ENCODE measurements at places on chromosomes 2 and 18. TPM values are rescaled to one million over a fixed set of nuclear protein-coding genes. Genes with fewer than 3 reads are reported as not detected.

DARS1 gene
- polyA plus RNA-seq: 39.5 TPM

IL18R1 gene
- 3.6 TPM for polyA plus RNA-seq

FEV gene
- polyA plus RNA-seq: not detected

DPY30 gene
- 128 TPM for polyA plus RNA-seq

KATNAL2 gene
- polyA plus RNA-seq: 13.4 TPM

GRCh38 chr2:239245107-239245506, 155.7 kb downstream of the HDAC4 start:
- H3K4me3 ChIP-seq: no peak overlapping the region
- no peak for DNase-seq
- H3K36me3 ChIP-seq: no peaks in the 10 kb centered on the region
- no peaks in the 10 kb centered on the region for H3K27me3 ChIP-seq
- no peak overlapping the region for H3K27ac ChIP-seq
- peaks cover 19% of the 10 kb centered on the region for H3K4me1 ChIP-seq

DNA sequence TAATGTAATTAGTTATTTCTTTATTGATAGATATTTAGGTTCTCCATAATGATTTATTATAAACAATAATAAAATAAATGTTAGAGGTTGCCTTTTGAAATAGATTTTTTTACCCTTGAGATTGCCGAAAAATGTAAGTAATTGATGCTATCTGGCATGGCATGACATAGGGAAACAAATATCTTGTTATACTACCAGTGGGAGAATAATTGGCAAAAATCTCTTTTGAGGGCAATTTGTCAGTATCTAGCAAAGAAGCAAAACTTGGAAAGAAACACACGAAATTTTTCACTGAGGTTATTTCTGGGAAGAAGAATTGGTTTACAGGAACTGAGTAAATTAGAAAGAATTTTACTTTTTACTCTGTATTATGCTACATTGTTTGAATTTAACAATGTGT, 547.2 kb upstream of the SETBP1 start:
- H3K36me3 ChIP-seq: no peaks in the 10 kb centered on the region
- H3K4me1 ChIP-seq: no peaks in the 10 kb centered on the region
- no peak overlapping the region for H3K4me3 ChIP-seq
- no peak overlapping the region for H3K27ac ChIP-seq
- no peak for DNase-seq

DNA sequence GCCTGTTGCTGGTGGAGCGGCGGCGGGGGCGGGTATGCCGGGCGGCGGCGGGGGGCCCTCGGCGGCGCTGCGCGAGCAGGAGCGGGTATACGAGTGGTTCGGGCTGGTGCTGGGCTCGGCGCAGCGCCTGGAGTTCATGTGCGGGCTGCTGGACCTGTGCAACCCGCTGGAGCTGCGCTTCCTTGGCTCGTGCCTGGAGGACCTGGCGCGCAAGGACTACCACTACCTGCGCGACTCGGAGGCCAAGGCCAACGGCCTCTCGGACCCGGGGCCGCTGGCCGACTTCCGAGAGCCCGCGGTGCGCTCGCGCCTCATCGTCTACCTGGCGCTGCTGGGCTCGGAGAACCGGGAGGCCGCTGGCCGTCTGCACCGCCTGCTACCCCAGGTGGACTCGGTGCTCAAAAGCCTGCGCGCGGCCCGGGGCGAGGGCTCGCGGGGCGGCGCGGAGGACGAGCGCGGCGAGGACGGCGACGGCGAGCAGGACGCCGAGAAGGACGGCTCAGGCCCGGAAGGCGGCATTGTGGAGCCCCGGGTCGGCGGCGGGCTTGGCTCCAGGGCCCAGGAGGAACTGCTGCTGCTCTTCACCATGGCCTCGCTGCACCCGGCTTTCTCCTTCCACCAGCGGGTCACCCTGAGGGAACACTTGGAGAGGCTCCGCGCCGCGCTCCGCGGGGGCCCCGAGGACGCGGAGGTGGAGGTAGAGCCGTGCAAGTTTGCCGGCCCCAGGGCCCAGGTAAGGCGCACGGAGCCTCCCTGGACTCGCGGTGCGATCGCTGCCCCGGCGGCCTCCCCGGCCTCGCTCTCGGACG, 1.0 kb downstream of the ZCCHC2 start:
- peak overlapping the region; percentile 97 for H3K4me3 ChIP-seq
- H3K27me3 ChIP-seq: peaks cover 6% of the 10 kb centered on the region
- DNase-seq: peak; percentile 65
- peaks cover 9% of the 10 kb centered on the region for H3K4me1 ChIP-seq
- H3K27ac ChIP-seq: peak overlapping the region; percentile 97

DNA sequence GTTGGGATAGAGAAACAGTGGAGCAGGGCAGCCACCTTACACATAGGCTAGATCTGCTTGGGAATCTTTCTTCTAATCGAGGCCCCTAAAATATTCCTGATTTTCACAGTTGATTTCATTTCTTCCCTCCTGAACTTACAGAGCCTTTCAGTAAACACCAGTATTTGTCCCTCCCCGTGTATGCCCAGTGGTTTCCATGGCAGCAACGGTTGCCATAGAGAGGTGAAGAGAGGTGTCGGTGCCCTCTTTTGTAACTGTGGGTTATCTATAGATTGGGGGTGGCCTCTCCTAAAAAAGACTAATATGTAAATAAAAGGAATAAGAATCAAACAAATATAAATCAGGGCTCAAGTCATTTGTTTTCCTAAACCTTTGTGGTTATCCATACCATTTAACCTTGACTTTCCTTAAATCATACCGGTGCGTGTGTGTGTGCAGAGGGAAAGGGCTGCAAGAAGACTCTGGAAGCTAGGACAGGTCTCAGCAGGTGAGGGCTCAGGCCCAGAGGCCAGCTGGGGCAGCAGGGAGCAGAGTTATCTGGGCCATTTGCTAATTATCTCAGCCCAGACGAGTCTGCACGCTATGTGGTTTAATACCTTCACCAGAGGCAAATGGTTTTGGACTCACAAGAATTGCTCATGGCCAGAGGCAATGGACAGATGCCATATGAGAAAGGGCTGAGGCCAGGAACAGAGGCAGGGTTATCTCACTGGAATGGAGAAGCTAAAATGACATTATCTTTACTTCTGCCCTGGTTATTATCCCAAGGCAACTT, 35.5 kb downstream of the LIPG start:
- H3K27ac ChIP-seq: no peak overlapping the region
- no peaks in the 10 kb centered on the region for H3K27me3 ChIP-seq
- DNase-seq: no peak
- no peaks in the 10 kb centered on the region for H3K4me1 ChIP-seq

DNA sequence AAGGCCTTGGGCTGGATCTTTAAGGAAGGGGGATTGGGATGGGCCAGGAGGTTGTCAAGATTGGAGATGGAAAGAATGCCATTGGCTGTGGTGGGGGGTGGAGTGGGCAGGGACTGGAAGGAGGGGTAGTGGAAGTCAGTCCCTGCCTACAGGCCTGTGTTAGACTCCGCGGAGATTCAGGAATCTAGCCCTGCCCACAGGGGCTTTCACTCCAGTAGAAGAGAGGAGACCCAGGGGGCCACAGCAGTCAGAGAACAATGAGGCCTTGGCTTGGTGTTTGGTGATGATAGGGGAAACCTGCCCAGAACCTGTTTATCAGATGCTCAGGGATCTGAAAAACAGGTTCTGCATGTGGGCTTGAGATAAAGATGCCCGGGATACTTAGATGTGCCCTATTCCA, 6.1 kb downstream of the STEAP3 start:
- no peak overlapping the region for H3K27ac ChIP-seq
- H3K27me3 ChIP-seq: no peaks in the 10 kb centered on the region
- H3K4me1 ChIP-seq: peaks cover 10% of the 10 kb centered on the region
- no peak overlapping the region for H3K4me3 ChIP-seq
- no peaks in the 10 kb centered on the region for H3K36me3 ChIP-seq
- no peak for DNase-seq

GRCh38 chr2:162267996-162268395, 24.8 kb upstream of the FAP start:
- H3K36me3 ChIP-seq: peaks cover 10% of the 10 kb centered on the region
- DNase-seq: no peak
- no peak overlapping the region for H3K4me3 ChIP-seq
- H3K4me1 ChIP-seq: no peaks in the 10 kb centered on the region
- H3K27me3 ChIP-seq: no peaks in the 10 kb centered on the region

DNA sequence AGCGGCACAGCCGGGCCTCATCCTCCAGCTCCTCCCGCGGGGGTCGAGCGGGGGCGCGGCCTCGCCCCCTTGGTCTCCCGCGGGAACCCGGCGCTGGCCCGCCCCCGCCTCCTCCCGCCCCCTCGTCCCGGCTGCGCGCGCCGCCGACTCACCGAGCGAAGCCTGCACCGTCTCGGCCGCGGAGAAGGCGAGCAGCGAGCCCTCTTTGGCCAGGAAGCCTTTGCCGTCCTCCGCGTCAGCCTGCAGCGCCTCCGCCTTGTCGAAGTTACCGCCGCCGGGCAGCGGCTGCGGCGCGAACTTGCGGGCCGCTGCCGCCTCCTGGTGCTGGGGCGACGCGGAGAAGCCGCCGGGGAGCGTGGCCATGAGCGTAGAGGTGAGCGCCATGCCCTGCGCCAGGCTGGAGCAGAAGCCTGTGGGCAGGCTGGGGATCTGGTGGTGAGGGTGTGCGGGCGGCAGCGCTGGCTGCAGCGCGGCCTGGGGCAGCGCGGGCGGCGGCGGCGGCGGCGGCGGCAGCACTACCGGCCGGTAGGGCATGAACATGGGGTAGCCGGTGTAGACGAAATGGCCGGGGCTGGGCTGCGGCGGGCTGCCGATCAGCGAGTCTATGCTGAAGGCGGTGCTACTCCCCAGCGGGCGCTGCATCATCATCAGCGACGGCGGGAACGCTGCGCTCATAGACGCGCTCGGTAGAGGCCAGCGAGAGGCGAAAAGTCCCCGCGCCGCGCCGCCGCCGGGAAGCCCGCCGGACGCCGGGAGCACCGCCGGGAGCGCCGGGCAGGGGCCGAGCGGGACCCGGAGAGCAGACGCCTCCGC, 683 bp downstream of the GBX2 start:
- peak; percentile 71 for DNase-seq
- peaks cover 58% of the 10 kb centered on the region for H3K27me3 ChIP-seq
- H3K27ac ChIP-seq: no peak overlapping the region
- no peaks in the 10 kb centered on the region for H3K4me1 ChIP-seq
- no peaks in the 10 kb centered on the region for H3K36me3 ChIP-seq
- H3K4me3 ChIP-seq: no peak overlapping the region

DNA sequence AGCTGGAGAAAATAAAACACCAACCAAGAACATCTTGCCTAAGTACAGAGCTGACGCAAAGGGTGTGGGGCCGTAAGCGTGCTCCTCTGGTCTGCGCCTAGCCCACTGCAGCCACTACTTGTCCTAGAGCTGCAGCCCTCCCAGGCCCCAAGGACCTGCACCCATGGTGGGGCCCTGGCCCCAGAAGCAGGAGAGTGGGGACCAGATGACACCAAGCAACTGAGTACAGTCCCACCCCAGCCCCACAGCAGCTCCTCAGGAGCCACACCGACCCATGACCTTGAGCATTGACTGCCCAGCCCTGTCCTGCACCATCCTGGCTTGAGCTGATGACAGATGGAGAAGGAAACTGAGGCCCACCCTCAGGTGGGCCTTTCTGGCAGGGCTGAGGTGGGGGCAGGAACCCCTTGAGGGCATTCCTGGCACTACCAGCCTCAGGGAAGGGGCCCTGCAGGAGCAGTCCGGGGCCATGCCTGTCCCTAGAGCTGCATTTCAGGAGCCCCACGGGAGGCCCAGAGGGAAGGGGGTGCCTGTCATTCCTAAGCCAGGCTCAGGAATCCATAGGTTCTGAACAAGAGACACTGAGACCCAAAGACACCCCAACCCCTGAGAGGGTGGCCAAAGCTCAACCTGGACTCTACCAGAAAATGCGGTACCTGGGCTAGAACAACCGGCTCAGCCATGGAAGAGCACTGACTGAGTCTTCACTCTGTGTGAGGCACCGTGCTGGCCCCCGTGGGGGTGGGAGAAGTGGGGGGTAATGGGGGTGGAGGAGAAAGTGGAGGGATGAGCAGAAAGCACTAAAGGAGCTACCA, 4.9 kb downstream of the KIF1A start:
- no peak overlapping the region for H3K27ac ChIP-seq
- H3K4me1 ChIP-seq: no peaks in the 10 kb centered on the region
- no peak overlapping the region for H3K4me3 ChIP-seq
- no peaks in the 10 kb centered on the region for H3K27me3 ChIP-seq
- H3K36me3 ChIP-seq: peaks cover 2% of the 10 kb centered on the region
- no peak for DNase-seq

DNA sequence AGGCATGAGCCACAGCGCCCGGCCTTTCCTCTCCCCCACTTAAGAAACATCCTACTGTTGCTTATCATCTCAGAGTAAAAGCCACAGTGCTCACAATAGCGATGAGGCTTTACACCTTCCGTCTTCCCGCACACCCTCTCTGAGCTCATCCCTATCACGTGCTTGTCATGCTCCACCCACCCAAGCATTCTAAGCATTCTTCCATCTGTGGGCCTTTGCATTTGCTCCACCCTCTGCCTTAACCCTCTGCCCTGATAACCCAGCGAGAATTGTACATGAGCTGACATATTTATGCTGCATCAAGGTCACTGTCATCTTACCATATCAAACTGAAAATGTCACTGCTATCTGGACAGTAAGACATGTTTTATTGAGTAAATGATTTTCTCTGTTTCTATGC, 22.6 kb downstream of the FOXI3 start:
- H3K4me3 ChIP-seq: no peak overlapping the region
- H3K36me3 ChIP-seq: no peaks in the 10 kb centered on the region
- H3K4me1 ChIP-seq: no peaks in the 10 kb centered on the region
- H3K27ac ChIP-seq: no peak overlapping the region
- H3K27me3 ChIP-seq: no peaks in the 10 kb centered on the region

- H3K27me3 ChIP-seq: no peaks in the 10 kb centered on the region
- no peaks in the 10 kb centered on the region for H3K4me1 ChIP-seq
- H3K27ac ChIP-seq: no peak overlapping the region
- H3K36me3 ChIP-seq: no peaks in the 10 kb centered on the region
Observed at GRCh38 chr2:122481717-122482116, 726.3 kb downstream of the TSN start.

DNA sequence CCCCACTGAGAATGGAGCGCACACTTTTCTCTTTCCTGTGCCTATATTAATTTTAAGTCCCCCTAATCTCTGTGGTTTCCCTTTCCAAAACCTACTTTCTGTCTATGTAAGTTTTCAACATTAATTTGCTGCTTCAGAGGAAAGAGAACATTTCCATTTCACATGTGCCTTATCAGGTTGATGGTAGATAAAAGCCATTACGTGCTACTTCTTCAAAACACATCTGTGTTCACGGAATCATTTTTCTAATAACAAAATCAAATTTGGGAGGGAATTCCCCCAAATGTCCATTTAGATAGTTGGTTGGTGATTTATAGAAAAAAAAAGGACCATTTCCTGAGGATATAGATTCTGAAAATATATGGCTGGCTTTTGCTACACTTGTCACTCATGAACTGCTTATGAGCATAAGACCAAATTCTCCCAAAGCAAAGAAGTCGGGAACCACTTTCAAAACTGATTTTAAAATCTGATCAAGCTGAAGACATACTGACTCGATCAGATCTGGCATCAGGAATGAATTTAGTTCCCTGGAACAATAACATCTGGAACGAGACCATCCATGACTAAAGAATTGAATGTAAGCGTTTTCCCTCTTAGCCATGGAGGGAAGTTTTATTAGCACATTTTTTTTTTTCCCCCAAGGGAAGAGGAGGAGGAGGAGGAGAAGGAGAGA, 8.2 kb downstream of the PTGR3 start:
- H3K4me1 ChIP-seq: peaks cover 2% of the 10 kb centered on the region
- H3K36me3 ChIP-seq: peaks cover 10% of the 10 kb centered on the region
- no peak overlapping the region for H3K4me3 ChIP-seq
- H3K27ac ChIP-seq: no peak overlapping the region
- no peak for DNase-seq
- H3K27me3 ChIP-seq: no peaks in the 10 kb centered on the region
